ENCODE measurements at places on chromosomes 13 and 19. TPM values are rescaled to one million over a fixed set of nuclear protein-coding genes. Genes with fewer than 3 reads are reported as not detected.

The IQCN gene
- total RNA-seq, result 3.0 TPM

The MYH14 gene
- total RNA-seq, result 0.13 TPM

DNA sequence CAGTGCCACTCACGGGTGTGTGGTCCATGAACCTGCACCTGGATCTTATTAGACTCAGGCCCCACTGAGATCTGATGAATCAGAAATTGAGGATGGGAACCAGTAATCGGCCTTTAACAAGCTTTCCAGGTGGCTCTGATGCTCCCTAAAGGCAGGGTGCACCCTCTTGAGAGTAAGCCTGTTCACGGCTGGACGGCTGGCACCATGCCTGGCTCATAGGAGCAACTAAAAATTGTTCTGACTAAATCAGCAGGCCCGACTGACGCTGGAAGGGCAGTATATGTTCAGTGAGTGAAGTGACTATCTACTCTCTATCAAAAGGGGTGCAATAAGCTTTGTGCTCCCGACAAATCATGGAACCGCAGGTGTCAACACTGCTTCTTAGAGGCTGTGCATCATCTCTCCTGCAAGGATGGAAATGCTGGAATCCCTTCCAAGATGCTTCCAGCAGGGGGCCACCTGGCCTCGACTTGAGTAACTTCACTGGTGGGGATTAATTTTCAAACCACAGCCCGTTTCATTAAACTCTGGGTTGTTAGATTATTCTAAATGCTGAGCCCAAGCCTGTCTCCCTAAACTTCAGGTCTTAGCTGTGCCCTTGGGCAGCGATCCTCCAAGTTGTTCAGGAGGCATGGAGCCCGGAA lies 28.4 kb downstream of the TMTC4 start:
- peak; percentile 34 for DNase-seq

The ERICH6B gene
- total RNA-seq, result not detected

The SIGLEC8 gene
- not detected for total RNA-seq

GRCh38 chr13:98272549-98272948 lies 95.5 kb upstream of the RNF113B start:
- no peak for DNase-seq

The SIGLEC7 gene
- not detected for total RNA-seq

The GNG7 gene
- 0.84 TPM for total RNA-seq

GRCh38 chr13:110245416-110245899 lies 61.5 kb downstream of the COL4A1 start:
- DNase-seq, result no peak

The ADGRE2 gene
- not detected for total RNA-seq

GRCh38 chr13:87356314-87356713 lies 314.9 kb upstream of the SLITRK5 start:
- DNase-seq, result no peak

DNA sequence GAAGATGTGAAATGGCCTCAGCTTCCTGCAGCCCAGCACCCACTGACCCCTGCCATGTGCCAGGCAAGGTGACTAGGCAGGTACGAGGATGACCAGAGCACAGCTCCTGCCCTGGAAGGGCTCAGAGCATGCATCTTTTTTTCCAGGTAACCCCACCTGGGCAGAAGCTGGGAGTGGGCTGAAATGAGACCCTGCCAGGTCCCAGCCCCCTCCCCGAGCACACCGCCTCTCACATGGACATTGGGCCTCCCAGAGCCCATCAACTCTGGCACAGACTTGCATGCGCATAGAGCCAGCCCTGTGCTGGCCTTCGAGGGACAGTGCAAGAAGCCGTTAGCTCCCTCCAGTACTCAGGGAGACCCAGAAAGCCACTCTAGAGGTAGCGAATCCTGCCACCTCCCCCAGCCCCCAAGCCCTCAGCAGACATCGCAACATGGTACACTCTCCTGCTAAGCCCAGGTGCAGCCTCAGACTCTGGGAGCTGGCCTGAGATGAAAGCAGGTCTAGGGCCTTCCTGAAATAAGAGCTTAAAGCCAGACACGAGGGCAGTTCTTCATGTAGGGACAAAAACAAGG lies 8.9 kb upstream of the VSTM2B start:
- DNase-seq, result no peak

GRCh38 chr19:48987323-48987722 lies 5.8 kb downstream of the GYS1 start:
- DNase-seq, result no peak

GRCh38 chr19:41133260-41133659 lies 19.0 kb downstream of the CYP2F1 start:
- no peak for DNase-seq

- peak; percentile 84 for DNase-seq
Measured at GRCh38 chr13:74966814-74967424, 515.0 kb downstream of the TBC1D4 start.

- no peak for DNase-seq
Measured at GRCh38 chr13:94673851-94674250, 38.5 kb downstream of the SOX21 start.

GRCh38 chr13:75308222-75308621 lies 173.7 kb downstream of the TBC1D4 start:
- DNase-seq, result no peak

All from endothelial cell of umbilical vein (primary cell).